ENCODE measurements at places on chromosomes 1 and 21. TPM values are rescaled to one million over a fixed set of nuclear protein-coding genes. Genes with fewer than 3 reads are reported as not detected.

GRCh38 chr21:31798842-31799704 is 67.2 kb upstream of the SCAF4 start:
- no peak overlapping the region for H3K27ac ChIP-seq
- H3K4me1 ChIP-seq = peaks cover 5% of the 10 kb centered on the region
- no peaks in the 10 kb centered on the region for H3K27me3 ChIP-seq
- no peak overlapping the region for H3K4me3 ChIP-seq
- no peaks in the 10 kb centered on the region for H3K36me3 ChIP-seq

A3GALT2 gene
- 0.89 TPM for total RNA-seq

GRCh38 chr1:215718575-215719287 is 151.6 kb downstream of the KCTD3 start:
- H3K36me3 ChIP-seq = no peaks in the 10 kb centered on the region
- no peak overlapping the region for H3K27ac ChIP-seq
- no peaks in the 10 kb centered on the region for H3K27me3 ChIP-seq
- no peaks in the 10 kb centered on the region for H3K4me1 ChIP-seq
- no peak for DNase-seq

TTC22 gene
- total RNA-seq = 8.0 TPM

Data from thyroid gland (tissue), 4 donors.